ENCODE measurements at places on chromosomes 1 and 21. TPM values are rescaled to one million over a fixed set of nuclear protein-coding genes. Genes with fewer than 3 reads are reported as not detected.

Gene RLF
- 4.9 TPM for total RNA-seq

Gene LDLRAP1
- total RNA-seq, result 12.4 TPM

DNA sequence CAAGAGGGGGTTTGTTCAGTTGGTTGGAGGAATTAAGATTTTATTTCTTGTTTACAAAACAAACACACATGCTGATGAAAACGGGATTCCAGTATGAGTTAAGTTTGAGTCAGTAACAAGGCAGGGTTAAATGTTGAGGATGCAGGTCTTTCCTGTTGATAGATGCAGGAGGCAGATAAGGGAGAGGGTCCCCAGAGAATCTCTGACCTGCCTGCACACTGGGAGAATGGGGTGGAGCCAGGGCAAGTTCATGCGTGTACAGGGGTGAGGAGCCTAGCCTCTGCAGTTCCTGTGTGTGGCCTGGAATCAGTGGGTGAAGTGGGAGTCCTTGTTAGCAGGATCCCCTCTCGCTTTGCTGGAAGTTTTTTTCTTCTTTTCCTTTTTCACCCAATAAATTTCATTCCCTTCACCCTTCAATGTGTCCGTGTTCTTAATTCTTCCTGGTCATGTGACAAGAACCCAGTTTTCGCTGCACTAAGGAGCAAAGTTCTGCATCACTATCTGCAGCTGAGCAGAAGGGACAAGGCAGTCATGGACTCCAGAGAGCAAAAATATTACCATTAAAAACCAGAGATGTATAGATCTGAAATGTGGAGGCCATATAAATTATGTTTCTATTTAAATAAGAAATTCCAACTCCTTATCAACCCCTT lies 69.9 kb upstream of the MARK1 start:
- no peak for DNase-seq

DNA sequence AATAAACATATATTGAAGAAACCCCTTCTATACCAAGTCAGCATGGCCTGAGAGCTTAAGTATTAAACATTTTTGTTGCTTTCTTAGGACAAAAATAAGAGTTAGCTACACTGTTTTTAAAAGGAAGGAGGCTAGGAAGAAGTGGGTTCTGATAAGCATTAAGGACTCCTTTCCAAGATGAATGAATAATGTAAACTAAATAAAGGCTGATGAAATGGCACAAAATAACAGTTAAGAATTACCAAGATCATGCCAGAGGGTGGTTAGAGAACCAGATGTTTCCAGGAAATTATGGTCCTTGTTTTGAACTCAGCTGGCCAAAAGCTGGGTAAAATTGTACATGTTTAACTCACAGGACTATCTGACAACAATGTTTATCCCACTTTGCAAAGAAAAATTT lies 114.1 kb upstream of the ETS2 start:
- DNase-seq, result no peak

DNA sequence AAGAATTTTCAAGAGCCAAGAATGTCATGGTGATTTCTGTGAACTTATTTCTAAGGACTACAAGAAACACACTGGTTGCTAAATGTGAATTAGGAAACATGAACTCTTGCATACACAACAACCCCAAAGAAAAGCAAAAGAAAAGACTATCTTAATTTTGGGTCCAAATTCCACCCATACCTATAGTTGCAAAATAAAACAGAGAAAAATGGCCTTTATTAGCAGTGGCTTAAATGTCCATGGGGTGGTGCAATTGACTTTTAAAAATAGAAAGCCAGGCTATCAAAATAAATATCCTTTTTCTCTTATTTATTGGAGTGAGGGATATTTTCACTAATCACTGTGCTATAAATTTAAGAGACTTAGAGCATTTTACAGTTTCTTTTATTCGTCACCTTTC lies 80.9 kb upstream of the DPYD start:
- no peak for DNase-seq

DNA sequence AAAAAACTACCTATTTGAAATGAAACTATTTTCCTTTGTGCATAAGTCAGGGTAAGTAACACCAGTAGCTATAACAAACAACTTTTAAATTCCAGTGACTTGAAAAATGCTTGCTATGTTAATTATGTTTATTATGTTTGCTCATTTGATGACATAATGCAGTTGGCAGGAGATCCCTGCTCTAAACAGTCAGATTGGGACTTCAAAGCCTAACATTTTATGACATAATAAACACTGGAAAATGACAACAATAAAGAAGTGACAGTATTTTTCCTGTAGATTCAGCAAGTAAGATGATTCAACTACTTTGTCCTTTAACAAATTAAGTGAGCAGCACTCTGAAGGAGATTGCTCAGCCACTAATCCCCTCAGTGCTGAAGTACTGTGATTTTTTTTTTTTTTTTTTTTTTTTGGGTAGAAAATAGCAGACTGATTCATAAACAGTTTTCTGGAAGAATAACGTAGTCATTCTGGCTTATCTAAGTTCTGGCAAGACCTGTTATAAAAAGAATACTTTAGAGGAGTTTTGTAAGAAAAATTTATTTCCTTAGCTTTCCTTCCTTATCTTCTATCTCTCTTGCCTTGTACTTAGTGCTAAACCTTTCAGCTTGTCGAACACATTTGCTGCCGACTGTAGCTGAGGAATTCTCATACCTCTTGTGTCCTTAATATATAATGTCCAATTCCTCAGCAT lies 207.2 kb downstream of the PTGER3 start:
- DNase-seq, result no peak

DNA sequence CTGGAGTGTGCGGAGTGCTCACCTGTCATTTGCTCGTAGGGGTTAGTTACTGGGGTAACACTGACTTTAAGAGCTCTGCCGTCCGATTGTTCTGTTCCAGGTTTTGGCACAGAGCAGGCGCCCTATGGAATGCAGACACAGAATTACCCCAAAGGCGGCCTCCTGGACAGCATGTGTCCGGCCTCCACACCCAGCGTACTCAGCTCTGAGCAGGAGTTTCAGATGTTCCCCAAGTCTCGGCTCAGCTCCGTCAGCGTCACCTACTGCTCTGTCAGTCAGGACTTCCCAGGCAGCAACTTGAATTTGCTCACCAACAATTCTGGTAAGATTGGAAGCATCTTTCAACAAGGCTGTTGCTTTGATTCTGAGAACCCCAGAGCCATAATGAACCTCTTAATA lies 12.6 kb downstream of the ETS2 start:
- DNase-seq, result no peak

DNA sequence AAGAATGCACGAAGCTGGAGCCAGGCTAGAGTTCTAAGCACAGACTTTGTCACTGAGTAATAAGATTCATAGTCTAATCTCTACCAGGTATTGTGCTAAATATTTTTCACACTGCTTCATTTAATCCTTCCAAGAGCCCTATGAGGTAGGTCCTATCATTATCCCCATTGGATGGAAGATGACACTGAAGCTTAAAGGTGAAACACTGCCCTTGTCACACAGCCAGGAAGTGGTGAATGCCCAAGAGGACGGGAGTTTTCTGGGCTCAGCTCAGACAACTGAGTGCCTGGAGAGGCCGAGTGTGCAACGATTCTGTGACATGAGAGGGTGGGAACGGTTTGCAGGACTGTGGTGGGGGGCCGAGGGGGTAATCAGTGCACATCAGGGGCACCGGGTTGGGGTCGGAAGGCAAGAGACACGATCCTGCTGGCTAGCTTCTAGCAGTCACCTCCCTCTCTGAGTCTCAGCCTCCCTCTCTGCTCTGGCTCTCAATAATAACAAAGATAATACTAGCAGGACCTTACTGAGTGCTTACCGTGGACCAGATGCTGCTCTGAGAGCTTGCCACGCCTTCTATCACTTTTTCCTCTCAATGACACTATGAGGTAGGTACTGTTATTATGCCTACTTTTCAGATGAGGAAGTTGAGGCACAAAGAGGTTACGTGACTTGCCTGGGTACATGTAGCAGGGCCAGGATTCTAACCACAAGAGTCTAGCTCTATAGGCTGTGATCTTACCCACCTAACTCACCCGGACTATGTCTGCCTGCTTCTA lies 12.4 kb downstream of the KCNQ4 start:
- DNase-seq, result no peak

DNA sequence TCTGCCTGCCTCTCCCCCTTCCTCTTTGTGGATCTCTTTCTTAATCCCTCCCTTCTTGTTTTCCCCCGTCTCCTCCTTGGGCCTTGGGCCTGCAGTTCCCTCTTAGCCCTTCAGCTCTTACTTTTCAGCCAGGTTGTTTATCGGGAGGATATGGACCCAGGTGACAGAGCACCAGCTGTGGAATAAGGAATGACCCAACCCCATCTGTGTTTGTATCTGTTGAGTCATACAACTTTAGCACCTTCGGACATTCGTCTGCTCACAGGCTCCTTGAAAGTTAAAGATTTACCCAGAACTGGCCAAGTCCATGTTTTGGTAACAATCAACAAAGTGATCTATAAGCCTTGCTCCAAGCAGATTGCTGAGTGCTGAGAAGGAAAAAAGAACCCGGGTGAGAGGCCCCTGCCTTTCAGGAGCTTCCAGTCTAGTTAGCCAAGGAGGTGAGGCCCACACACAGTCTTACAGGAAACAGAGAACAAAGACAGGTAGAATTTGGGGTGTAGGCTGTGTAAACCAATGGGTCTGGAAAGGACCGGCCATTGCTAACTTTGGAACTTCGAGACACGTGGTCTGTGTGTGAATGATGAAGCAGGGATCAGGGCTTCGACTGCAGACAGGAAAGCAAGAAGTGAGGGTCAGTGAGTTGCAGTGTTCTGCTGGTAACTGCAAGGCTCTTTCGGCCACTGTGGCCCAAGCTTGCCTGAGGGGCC lies 66.7 kb upstream of the F3 start:
- DNase-seq, result peak; percentile 81

DNA sequence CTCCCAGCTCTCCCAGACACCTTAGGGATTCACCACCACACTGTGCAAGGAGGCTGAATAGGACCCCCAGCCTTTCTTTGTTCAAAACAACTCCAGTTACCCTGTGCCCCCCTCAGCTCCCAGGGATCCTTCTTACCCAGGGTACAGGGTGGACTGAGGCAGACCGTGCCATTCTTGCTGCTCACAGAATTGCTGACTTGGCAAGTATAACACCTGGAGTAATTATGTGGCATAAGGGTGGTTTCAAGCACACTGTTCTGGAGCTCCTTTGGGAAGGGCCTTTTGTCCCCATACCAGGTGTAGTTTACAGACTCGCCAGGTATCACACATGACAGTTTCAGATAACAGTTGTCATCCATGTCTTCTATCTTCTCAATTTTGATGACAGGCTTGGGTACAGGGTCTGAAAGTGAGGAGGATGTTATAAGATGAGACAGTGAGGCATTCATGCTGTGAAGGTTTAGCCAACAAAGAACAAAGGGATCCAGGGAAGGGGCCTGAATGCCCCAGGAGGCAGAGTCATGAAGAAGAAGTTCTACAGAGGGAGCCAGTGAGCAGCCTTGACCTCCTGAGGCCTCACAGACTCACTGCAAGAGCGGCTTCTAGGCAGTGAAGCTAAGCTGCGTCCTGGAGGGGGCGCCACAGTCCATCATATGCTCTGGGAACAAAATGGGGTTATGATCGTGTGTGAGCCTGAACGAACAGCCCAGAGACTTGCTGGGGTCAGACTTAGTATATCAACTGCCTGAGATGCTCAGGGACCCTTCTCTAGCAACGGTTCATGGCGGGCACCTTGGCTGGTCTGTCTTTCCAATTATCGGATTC lies 30.3 kb downstream of the CD48 start:
- DNase-seq, result peak; percentile 91

GRCh38 chr1:44571712-44572571 lies 102.3 kb downstream of the TMEM53 start:
- DNase-seq, result peak; percentile 28

- DNase-seq, result no peak
Measured at GRCh38 chr1:54848134-54848948, 38.7 kb downstream of the DHCR24 start.

GRCh38 chr1:162020150-162020549 lies 3.5 kb downstream of the OLFML2B start:
- no peak for DNase-seq

GRCh38 chr1:117608758-117609157 lies 2.9 kb downstream of the TENT5C start:
- no peak for DNase-seq

DNA sequence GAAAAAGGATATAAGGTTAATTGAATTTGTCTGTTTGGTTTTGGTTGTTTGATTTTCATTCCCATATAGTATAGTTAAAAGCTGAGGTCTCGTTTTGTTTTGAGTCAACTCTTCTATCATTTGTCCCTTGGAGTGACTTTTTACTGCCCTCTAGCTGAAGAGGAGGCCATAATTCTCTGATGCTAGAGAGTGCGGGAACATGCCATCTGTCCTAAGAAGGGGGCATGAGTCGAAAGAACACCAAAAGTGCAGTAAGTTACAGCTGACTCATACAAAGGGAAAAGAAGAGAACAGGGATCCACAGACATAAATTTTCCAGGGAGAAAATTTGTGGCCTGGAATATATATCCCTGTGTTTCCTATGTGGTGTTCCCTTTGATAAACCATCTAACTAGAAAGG lies 4.1 kb downstream of the KRTAP21-3 start:
- DNase-seq, result no peak

- no peak for DNase-seq
Measured at GRCh38 chr1:154325583-154326545, 539 bp downstream of the ATP8B2 start.
